ENCODE measurements at places on chromosomes 5 and 9.
A peak's percentile ranks its signal among the peaks of the same experiment; 100 is the strongest.

GRCh38 chr5:131406076-131406475, 142.2 kb downstream of the CDC42SE2 start:
- DNase-seq = no peak

GRCh38 chr9:18799428-18799827, 233.6 kb downstream of the SAXO1 start:
- no peak for DNase-seq

- DNase-seq = no peak
These were observed 43.4 kb upstream of the CDKN2B start for GRCh38 chr9:22052376-22052945.

DNA sequence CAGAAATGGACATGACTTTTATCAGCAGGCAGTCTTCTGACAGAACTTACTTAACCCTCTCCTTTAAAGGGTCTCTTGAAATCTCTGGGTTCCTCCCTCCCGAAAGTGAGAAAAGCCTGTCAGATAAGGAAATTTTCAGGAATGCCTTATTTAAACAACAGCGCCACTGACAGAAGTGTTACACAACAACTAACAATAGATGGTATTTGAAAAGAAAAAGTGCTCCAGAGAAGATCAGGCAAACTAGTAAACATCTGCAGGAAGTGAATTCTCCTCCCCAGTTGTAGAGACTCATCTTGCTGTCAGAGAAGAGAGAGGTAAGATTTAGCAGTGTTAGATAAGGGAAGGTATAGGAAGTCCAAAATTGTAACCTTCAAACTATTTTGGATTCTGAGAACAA, 107.2 kb upstream of the NFIL3 start:
- DNase-seq = no peak

- no peak for DNase-seq
These were observed 13.3 kb downstream of the PHF2 start for GRCh38 chr9:93589688-93590087.

DNA sequence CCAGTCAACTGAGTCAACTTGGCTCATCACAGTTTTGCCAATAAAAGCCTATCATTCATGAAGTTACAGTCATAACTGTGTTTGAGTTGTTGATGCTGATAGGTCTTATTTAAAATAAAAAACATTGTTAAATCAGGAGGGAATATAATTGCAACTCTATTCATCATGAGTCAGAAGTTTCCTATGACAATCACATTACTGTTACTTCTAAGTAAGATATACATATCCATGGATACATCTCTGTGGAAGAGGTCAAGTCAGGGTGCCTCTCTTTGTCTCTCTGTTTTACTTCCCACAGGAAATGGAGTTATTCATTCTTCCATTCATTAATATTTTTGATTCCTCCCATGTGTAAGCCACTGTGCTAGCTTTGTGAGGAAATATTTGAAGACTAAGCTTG, 2015.4 kb upstream of the WWC1 start:
- DNase-seq = no peak

DNA sequence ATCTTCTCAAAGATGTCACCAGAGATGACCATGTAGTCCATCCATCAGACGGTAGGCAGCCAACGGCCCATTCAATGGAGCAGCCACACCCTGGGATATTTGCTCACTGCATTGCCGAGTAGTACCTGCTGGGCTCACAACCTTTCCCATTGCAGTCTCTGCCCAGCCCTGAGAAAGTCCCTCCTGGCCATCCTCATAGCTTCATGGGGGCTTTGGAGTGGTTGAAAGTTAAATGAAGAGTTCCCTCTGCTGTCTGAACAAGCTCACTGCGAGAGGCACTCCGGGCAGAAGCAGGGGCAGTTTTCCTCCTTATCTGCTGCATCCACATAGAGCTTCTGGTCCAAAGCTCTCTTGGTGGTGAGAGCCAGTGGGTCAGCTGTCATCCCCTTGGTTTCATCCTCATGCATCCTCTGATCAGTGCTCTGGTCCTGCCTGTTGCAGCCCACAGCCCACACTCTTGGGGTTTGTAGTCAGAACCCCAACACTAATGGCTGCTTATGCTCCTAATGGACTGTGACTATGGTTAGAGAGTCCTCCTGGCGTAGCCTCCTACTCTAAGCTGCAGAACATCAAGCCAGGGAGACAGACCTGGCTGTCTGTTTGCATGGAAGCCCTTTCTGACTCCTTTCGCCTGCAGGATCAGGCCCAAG, 23.3 kb downstream of the TNFSF8 start:
- DNase-seq = no peak

- DNase-seq = no peak
These were observed 51.5 kb downstream of the AGXT2 start for GRCh38 chr5:34996261-34996660.

GRCh38 chr9:137370865-137371520, 52.0 kb downstream of the EXD3 start:
- DNase-seq = peak; percentile 30

GRCh38 chr9:116821633-116822229, 134.6 kb downstream of the TRIM32 start:
- no peak for DNase-seq

DNA sequence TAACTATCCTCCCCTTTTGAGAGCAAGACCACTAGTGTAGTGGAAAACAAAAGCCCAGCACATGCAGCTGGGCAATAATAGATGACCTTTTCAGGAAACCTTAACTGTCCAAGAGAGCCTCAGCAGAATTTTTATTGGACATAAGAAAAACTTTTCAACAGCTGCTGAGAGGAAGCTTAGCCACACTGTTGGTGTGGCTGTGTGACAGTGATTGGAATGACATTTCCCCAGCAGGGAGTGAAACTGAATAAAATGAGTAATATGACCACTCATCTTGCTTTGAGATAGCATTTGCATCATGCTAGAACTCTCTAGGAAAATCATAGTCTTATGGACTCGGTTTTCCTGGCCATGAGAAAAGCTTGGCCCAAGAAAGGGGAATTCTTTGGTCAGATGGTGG, 687.8 kb downstream of the SLCO4C1 start:
- DNase-seq = no peak

DNA sequence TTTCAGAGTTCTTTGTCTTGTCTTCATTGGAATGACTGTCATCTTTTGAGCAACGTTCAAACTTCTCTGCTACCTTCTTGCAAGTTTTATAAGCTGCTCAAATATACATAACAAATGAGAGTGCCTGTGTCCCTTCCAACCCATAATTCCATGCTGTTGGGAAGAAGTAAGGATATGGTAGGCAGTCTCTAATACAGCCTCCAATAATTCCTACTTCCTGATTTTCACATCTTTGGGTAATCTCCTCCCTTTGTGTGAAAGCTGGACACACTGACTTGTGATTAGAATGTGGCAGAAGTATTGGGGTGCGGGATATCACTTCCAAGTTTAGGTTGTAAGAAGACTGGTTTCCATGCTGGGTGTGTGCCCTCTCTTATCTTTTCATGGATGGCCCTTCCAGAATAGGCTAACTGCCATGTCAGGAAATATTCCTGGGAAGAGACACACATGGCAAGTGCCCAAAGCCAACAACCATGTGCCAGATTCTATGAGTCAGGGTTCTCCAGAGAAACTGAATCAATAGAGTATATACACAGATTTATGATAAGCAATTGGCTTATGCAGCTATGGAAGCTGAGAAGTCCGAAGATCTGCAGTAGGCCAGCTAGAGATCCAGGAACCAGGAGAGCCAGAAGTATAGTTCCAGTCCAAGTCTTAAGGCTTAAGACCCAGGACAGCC, 531.3 kb downstream of the NTRK2 start:
- DNase-seq = no peak

GRCh38 chr5:75844301-75844700, 127.1 kb upstream of the POC5 start:
- no peak for DNase-seq

GRCh38 chr9:114830546-114830945, 24.7 kb upstream of the TNFSF15 start:
- no peak for DNase-seq

DNA sequence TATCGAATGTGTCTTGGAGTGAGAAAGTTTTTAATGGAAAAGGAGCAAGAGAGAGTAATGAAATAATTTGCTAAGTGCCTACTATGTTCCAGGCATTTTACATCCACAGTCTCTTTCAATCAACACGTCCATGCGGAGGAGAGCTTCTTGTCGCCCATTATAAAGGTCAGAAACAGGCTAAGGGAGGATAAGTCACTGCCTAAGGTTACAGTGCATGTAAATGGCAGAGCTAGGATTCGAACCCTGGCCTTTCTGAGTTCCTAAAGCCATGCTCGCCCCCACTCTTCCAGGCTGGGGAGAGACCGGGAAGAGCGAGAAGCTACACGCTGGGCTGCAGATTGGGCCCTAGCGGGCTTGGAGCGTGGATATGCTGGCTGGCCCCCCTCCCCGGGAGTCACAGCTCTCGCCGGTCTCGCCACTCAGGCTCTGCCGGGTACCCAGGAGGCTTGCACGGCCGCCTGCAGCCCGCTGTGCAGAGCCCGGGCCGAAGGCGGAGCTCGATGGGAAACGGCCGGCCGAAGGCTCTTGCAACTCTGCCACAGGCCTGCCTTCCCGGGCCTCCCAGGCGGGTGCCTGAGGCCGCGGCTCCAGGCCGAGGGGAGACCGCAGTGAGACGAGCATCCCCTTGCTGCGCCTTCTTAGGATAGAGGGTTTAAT, 775 bp upstream of the LHX2 start:
- no peak for DNase-seq

- DNase-seq = no peak
These were observed 42.4 kb downstream of the SERINC5 start for GRCh38 chr5:80213466-80213865.

DNA sequence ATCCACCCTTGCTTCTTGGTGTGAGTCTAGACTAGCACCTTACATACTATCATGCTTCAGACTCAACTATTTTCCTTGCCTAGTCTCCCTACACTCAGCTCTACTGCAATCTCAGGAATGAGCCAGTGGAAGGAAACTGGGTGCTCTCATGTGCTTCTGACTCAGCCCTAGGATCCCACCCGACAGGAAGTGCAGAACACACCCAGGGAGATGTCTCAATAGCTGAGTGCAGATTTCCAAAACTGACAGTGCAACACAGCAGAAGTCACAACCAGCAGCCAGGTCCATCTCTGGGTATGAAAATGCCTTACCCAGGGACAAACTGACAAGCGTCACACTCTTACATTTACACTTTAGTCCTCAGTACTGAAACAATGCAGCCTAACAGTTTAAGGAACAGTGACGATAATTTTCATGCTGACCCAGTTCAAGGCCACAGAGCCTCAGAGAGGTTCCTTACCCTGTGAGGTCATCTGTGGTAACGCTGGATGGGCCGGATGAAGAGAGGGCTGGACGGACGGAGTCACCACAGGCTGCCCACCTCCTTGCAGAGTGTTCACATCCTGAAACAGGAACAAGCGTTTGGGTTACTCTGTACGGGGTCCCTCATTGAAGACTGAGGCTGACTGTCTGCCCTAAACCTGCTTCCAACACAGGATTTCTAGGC, 33.0 kb downstream of the FKBP15 start:
- no peak for DNase-seq

DNA sequence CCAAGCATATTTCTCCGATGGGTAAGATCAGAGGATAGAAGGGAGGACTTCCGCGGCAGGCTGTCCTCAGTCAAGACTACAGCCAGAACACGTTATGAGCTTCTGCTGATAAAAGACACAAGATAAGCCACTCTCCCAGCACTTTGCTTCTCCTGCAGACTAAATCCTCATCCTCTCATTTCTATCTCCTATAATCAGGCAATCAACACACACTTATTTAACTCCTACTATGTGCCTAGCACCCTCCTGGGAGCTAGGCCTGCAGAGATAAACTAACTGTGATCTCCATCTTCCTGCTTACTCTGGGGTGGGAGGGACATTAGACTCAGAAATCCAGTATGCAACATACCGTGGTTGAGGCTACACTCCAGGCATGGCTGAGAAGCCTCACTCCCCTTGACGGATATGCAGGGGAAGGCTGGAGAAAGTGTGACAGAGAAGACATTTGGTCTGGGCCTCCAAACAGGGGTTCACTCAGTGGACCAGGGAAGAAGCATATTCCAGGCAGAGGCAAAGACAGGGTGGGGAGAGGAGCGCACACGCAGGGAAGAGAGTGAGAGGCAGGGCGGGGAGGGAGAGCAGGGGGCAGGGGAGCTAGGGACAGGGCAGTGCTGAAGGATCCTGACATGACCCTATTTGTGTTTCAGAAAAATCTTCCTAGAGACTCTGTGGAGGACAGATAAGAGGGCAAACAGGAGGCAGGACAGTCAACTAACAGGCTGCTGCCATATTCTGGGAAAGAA, 274.1 kb downstream of the DENND1A start:
- DNase-seq = no peak

DNA sequence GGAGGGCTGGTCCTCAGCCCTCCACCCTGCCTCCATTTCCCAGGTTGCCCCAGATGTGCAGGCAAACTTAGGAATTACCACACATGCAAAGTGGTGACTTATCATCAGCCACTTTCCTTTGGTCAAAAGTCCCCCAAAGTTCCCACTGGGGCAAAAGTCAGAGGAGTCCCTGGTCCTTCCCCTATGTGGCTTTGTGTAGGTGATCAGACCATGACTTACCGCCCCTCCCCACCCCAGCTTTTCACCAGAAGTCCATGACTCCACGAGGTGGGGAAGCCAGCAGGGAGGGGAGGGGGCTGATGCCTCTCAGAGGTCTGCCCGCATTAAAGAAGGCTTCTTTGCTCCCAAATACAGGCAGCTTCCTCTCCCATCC, 5.8 kb downstream of the TRAF1 start:
- no peak for DNase-seq

- no peak for DNase-seq
These were observed 31.7 kb upstream of the ARAP3 start for GRCh38 chr5:141713616-141714309.

GRCh38 chr9:123687246-123687751, 242.6 kb downstream of the DENND1A start:
- DNase-seq = no peak

- DNase-seq = no peak
These were observed 5.4 kb downstream of the SNX2 start for GRCh38 chr5:122780296-122780695.

Data from caudate nucleus (tissue), 63 donors.